ENCODE measurements at places on chromosomes 13 and 19.

GRCh38 chr13:39462428-39462827 lies 140.6 kb downstream of the LHFPL6 start:
- no peak for DNase-seq

DNA sequence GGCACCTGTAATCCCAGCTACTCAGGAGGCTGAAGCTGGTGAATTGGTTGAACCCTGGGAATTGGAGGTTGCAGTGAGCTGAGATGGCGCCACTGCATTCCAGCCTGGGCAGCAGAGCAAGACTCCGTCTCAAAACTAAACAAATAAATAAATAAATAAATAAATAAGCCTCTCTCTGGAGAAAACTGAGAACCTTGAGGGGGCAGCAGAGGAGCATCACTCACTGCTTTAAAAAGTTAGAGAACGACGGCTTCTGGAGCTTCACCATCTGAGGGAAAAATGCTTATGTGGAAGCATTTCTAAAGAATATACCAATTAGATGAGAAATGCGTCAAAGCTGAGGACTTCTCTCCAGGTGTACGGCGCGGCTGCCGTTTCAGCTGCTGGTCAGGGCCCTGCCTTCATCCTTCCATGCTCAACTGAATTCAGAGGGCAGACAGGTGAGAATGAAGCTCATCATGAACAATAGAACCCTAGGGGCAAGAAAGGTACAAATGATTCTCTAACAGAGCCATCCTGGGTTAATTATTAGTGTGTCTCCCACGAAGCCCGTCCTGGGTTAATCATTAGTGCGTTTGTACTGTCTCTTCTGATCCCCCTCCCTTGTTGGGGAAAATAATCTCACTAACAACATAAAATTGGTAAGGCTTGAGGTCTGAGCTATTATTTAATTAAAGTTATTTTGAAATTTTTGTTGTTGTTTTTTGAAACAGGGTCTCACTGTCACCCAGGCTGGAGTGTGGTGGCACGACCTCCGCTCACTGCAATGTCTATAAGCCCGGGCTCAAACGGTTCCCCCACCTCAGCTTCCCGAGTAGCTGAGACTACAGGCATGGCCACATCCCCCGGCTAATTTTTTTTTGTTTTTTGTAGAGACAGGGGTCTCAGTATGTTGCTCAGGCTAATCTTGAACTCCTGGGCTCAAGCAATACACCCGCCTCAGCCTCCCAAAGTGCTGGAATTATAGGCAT lies 80.1 kb downstream of the IPO5 start:
- DNase-seq, result no peak

- no peak for DNase-seq
Observed at GRCh38 chr13:97356592-97356991, 77.4 kb upstream of the RAP2A start.

DNA sequence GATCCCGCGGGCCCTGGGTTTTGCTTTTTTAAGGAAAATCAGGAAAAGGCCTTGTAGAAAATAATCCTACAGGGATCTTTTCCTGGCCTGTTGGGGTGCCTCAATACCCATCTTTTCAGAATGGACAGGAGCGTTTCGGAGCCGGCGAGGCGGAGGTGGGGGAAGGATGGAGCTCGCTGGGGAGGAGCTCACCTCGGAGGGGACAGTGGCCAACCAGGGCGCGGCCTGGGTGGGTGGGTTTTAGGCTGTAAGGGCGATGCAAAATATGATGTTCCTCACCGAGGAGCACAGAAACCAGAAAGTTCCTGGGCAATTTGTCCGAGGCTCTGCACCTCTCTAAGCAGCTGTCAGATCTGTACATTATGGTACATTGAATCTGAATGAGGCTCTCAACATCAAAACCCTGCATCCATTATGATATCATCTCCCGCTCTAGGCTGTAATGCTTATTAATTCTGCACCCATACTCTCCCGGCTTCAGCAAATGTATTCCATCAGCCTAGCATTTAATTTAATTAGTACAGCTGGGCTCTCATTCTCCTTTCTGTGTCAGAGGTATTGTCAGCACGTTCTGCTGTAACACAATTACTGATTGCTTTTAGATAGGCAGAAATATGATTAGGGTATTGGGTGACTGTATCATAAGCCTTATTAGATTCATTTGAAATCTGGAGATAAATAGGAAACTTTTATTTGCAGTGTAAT lies 90.3 kb upstream of the SOX1 start:
- no peak for DNase-seq

GRCh38 chr19:7227735-7228134 lies 66.5 kb downstream of the INSR start:
- DNase-seq, result no peak

GRCh38 chr13:33871207-33872004 lies 53.5 kb downstream of the RFC3 start:
- no peak for DNase-seq
